T47D (cell line): ENCODE measurements at places on chromosomes 6 and 20.
A peak's percentile ranks its signal among the peaks of the same experiment; 100 is the strongest.

GRCh38 chr6:166621114-166621540 is 5.9 kb downstream of the RPS6KA2 start:
- no peak for DNase-seq

GRCh38 chr6:151023342-151023741 is 157.8 kb downstream of the MTHFD1L start:
- DNase-seq: no peak

DNA sequence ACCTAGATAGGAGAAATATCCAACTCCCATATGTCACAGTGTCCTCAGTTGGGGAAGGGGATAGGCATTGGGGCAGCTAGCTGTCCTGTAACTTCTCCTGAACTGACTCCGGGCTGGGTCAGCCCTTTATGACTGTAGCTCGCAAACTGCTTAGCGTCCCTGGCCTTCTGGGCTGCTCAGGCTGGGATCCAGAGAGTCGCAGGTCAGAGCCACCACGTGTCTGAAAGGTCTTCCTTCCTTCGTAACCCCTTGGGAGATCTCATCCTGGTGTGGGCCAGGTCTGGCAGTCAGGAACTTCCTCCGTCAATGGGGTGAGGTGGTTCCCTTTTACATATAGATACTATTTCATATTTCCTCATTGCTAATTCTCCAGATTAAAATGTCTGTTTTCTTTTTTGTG is 28.8 kb upstream of the HINT3 start:
- no peak for DNase-seq

GRCh38 chr6:19979059-19979458 is 141.9 kb downstream of the ID4 start:
- no peak for DNase-seq

DNA sequence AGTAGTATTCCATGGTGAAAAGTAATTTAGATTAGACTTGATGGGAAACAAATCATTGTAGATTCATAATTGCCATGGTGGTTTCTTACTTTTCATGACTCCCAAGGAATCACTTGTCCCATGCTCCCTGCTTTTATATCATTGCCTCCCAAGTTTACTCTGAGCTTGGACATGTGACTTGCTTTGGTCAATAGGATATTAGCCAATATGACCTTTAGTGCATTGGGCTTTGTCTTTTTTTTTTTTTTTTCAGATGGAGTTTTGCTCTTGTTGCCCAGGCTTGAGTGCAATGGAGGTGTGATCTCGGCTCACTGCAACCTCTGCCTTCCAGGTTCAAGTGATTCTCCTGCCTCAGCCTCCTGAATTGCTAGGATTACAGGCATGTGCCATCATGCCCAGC is 15.5 kb upstream of the SMAP1 start:
- no peak for DNase-seq

- no peak for DNase-seq
Observed at GRCh38 chr6:37187321-37188022, 17.5 kb downstream of the PIM1 start.

GRCh38 chr20:48460681-48461080 is 367.1 kb downstream of the PREX1 start:
- DNase-seq: no peak

- no peak for DNase-seq
Observed at GRCh38 chr20:51738877-51739447, 29.2 kb downstream of the ATP9A start.

GRCh38 chr6:104046426-104046825 is 813.3 kb downstream of the HACE1 start:
- DNase-seq: peak; percentile 31

DNA sequence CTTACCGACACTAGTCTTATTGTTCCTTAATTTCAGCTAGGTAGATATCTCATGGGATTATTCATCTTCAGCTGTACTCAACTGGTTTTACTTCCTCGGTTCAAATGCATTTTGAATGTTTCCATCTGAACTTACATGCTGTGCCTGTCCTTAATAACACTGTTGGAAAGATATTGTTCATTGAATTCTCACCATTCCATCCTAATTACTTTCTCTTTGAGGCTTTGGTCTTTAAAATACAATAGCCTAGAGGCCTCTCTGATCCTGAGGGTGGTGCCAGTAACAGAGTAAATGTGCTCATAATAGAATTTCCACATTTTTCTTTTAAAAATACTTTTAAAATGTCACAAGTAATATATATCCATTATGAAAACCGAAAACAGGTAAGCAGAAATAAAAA is 54.0 kb downstream of the IL20RA start:
- no peak for DNase-seq

GRCh38 chr6:53583451-53583850 is 38.5 kb upstream of the GCLC start:
- no peak for DNase-seq

DNA sequence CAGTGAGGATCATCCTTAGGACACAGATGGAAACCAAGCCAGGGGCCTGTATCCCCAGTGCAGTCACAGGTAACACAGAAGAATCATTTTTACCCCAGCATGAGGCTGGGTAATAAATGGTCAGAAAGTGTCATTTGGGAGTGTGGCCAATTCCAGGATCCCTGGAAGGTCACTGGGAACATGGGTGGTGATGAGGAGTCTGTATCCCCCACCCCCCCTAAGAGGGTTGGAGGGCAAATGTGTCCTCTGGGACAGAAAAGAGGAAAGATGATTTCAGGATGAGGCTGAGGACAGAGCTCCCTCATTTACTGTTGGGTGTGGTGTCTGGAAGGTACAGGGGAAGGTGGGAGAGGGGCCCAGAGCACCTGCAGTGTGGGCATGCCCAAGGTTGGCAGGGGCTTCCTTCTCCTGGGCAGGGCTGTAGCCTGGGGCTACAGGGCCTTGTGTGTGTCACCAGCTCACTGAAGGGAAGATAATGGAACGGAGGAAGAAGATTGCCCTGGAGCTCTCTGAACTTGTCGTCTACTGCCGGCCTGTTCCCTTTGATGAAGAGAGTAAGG is 34.5 kb downstream of the PLCG1 start:
- no peak for DNase-seq

GRCh38 chr20:6636209-6637159 is 131.0 kb upstream of the BMP2 start:
- peak; percentile 34 for DNase-seq

- DNase-seq: no peak
Observed at GRCh38 chr6:12071064-12071615, 59.0 kb downstream of the HIVEP1 start.

DNA sequence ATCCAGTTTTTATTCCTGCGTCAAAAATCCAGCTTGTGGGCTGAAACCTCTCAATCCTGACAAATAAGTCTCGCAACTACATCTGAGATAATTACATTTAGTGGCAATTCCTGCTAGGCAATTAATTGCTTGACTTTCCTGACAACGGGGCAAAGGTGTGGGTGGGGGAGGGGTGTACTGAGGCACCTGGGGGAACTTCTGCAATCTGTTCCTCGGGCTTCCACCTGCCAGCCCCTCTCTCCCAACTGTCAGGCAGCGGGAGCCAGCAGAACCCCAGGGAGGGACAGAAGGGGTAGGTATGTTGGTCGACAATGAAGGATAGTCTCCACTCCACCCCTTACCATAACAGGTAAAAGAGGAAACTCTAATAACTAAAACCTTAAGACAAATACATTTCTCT is 6.8 kb downstream of the C6orf52 start:
- no peak for DNase-seq

- DNase-seq: no peak
Observed at GRCh38 chr20:8645326-8645725, 423.6 kb upstream of the PLCB4 start.

GRCh38 chr6:57130661-57131177 is 40.7 kb downstream of the ZNF451 start:
- no peak for DNase-seq

DNA sequence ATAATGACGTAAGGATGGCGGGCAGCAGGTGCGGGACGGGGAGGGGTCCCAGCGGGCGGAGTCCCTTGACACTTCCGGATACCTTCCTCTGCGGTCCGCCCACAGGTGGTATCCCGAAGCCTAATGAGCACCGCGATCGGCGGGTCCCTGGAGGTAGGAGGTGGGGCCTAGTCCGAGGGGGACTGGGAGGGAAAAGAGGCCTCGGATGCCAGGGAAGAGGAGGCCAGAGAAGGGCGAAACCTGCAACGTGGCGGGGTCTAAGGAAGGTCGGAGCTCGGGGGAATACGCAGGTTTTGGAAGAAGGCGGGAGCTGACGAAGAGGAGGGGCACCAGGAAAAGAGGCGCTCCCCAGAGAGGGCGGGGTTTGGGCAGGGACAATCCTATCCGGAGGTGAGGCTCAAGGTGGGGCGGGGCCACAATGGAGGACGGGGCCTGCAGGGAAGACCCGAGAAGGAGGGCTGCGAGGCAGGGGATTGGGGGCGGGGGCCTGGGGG is 3.7 kb downstream of the PRSS16 start:
- DNase-seq: peak; percentile 94

DNA sequence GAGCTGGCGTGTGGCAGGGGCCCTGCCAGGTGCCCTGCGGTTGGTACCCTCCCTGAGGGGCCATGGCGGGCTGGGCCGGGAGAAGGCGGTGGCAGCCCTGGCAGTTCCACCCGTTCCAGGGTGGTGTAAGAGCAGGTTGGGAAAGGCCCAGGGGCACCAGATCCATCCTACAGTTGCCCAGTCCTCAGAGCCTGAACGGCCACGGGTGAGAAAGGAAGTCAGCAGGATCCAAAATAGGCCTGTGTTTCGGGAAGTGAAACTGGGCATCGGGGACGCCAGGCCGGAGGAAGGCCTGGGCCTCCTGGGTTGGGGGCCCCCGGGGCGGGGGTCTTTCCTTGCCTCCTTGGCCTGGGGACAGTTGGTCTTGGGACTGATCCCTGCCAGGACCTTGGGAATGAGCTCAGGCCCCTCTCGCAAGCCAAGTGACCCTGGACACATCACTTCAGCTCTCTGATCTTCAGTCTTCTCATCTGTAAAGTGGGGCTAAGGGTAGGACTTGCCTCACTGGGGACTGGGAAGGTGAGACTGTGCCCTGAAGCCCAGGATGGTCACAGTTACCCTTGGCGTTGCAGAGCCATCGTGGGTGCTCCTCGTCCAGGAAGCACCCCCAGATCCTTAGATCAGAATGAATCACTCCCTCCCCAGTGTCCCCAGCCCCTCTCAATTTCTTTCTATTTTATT is 18.1 kb upstream of the NOL4L start:
- DNase-seq: no peak

DNA sequence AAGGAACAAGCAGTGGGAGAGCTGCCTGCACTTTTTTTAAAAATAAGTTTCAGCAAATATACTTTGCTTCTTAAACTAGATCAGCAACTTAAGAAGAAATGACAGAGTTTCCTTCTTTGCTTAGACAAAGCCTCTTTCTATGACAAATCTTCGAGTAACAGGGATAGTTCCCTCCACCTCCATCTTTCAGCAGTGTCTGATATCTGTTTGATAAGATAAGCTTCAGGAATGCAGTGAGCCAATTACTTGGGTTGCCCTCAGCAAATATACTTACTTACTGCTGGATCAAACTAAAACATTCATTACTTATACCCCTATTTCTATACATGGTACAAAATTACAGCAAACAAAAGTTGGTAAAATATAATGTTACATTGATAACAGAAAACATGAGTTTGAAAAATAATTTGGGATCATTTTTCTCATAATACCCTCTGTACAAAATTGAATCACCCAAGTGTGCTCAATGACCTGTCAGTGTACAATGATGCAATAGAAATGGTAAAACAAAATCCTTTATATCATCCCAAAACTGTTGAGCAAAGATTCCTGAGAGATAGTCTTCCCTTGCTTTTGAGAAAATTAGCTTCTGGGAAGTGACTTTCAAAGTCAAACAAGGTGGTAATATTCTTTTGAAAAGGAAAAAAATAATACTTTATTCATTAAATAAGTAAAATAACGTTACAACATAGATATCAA is 24.5 kb downstream of the FRK start:
- DNase-seq: no peak

- no peak for DNase-seq
Observed at GRCh38 chr6:37985355-37985754, 165.8 kb downstream of the ZFAND3 start.

- DNase-seq: no peak
Observed at GRCh38 chr20:59051666-59052185, 9.1 kb upstream of the PRELID3B start.

DNA sequence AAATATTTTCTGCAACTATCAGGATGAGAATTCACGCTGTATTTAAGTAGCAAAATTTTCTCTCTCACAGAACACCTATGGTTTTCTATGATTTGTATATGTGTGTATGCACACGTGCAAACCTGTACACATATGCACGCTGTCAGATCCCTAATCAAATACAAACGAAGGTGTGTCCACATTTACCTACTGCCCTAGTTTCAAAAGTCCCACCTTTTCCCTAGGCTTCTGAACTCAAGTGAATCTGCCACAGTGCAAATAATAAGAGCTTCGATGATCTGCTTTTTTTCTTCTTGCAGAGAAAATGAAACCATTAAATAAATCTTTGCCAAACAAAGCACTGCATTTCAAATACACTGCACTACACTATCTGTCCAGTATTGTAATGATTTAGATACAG is 6.5 kb downstream of the HIVEP2 start:
- no peak for DNase-seq
